ENCODE measurements at places on chromosomes 6 and 20. TPM values are rescaled to one million over a fixed set of nuclear protein-coding genes. Genes with fewer than 3 reads are reported as not detected.

- no peak for DNase-seq
Measured at GRCh38 chr6:120620900-120621299, 713.4 kb downstream of the TBC1D32 start.

- no peak for DNase-seq
Measured at GRCh38 chr6:16730738-16731477, 30.4 kb downstream of the ATXN1 start.

- DNase-seq: no peak
Measured at GRCh38 chr20:58001946-58002345, 226.5 kb downstream of the ANKRD60 start.

DNA sequence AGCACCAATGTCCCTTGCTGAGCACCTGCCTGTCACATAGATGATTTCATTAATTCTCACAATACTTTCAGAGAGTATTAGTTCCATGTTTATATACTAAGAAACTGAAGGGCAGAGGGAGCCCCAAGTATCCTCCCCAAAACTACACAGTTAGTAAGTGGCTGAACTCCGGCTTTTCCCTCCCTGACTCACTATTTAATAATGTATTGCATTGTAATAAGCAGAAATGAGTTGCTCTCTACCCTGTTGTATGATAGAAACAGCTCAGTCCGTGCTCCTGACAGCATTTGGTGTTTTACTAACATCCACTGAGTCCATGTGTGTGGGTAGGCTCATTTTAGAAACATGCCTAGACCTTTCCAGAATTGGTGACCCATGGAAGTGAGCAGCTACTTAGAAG, 76.8 kb downstream of the OLIG3 start:
- no peak for DNase-seq

DNA sequence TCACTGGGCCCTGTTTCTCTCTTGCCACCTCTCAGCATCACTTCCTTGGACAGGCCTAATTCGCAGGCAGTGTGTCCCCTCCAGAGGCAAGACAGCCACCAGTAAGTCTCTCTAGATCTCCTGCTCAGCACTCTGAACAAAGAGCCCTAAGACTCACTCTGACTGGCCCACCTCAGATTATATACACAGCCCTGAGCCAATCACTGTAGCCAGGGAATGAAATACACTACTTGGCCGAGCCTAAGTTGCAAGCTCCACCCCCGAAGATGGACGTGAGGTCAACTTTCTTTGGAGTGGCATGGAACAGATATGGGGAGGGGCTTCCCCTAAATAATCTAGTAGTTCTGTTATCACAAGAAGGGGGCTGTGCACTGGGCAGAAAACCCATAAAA, 4.1 kb downstream of the BPI start:
- DNase-seq: no peak

GRCh38 chr6:118309337-118310093, 238.6 kb upstream of the PLN start:
- DNase-seq: no peak

DNA sequence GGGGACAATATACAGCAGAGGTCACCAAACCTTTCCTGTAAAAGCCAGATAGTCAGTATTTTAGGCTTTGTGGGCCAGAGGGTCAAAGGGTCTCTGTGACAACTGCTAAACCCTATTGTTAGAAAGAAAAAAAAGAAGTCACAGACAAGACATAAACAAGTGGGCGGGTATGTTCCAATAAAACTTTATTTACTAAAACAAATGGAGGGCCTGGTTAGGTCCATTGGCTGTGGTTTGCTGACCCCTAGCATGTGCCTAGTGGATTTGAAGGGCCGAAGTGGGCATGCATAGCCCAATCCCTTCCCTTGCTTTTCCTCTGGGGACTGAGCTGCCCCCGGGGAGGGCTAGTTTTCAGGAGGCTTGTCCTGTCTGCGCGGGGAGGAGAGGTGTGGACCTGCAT, 78.9 kb downstream of the SULF2 start:
- DNase-seq: no peak

DNA sequence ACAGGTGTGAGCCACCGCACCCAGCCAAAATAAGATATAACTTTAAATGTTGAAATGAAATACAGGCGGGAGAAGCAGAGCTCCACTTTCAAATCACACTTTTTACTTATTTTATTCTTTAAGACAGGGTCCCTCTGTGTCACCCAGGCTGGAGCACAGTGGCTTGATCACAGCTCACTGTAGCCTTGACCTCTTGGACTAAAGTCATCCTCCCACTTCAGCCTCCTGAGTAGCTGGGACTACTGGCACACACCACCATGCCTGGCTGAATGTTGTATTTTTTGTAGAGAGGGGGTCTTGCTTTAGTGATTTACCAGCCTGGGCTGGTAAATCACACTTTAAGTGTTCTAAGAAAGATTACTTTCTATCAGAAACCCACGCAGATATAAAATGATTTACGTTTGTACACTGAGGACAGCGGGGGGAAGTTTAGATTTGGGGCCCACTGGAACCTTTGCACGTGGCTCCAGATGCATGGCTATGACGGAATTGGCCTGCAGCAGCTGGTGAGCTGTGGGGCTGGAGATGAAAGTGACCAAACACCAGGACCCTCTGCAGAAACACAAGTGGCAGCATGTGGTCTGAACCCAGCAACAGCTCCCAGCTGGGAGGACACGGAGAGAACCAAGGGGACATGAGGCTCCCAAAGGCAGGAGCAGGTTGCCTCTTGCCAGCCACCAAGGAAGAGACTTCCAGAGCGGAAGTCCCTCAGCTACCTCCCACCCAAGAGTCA, 26.4 kb upstream of the TLDC2 start:
- no peak for DNase-seq

DNA sequence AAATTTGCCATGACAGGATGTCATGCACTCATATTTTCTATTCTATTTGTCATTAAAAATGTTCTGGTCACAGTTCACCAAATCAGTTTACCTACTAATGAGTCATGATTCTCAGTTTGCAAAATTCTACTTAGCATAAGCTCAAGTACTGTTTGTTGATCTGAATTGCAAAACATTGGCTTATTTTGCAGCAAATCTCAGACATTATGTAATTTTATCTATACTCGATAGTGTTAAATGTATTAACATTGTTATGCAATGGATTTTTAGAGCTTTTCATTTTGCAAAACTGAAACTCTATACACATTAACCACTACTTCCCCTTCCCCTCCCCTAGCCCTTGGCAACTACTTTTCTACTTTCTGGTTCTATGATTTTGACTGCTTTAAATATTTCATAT, 213.8 kb upstream of the ZFP64 start:
- no peak for DNase-seq

- peak; percentile 59 for DNase-seq
Measured at GRCh38 chr20:36574366-36575135, 1.2 kb downstream of the TGIF2 start.

- DNase-seq: no peak
Measured at GRCh38 chr20:717832-718231, 42.2 kb upstream of the SCRT2 start.

BPIFB4 gene
- total RNA-seq: not detected

CPXM1 gene
- total RNA-seq: 0.11 TPM

MYL9 gene
- total RNA-seq: 0.31 TPM

HDDC2 gene
- total RNA-seq: 69.8 TPM

MAPK13 gene
- total RNA-seq: 43.5 TPM

UNC5CL gene
- 1.1 TPM for total RNA-seq

CDH26 gene
- total RNA-seq: 0.26 TPM
